ENCODE measurements at places on chromosomes 4 and X.
A peak's percentile ranks its signal among the peaks of the same experiment; 100 is the strongest.

DNA sequence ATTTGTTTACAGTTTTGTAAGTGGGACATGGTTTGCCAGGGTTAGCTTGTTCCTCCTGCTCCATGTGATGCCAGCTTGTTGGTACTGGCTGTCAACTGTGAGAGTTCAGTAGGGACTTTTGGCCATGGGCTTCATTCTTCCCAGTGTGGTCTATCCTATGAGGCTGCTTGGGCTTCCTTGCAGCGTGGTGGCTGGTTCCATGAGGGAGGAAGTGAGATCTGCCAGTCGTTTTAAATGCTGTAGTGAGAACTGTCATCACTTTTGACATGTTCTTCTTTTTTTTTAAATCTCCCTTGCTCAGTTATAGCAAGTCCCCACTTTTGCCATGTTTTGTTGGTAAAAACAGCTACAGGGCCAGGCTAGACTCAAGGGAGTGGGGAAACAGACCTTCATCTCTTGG lies 15.9 kb downstream of the NSD2 start:
- DNase-seq, result no peak

DNA sequence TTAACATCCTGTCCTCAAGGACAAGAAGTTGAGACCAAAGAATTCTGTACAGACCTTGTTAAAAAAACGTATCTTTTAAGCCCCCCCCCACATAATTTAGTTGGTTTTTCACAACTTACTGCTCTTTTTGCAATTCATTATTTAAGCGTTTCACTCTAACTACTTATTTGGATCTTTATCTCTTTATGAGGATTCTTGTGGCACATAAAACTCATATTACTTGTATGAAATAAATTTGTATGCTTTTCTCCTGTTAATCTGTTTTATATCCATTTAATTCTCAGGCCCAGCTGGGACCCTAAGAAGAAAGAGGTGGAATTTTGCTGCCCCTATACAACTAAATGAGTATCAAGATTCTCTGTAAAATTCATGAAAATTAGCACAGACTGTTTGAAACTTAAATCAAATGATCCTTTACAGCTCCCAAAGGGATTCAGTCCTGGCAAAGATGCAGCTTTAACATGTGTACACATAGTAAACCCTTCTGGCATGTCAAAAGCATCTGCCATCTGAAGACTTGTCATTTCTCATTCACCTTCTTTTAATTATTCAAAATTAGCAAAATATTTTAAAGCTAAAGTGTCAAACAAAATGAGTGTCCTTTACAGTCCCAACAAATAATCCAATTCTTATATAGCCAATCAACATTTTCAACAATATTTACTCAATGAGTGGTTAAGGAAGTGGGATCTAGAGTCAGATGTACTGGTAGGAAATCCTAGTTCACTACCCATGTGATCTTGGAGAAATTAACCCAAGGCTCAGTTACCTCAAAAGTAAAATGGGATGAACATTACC lies 17.7 kb downstream of the ARAP2 start:
- DNase-seq, result no peak

GRCh38 chr4:40648131-40648530 lies 18.5 kb upstream of the RBM47 start:
- no peak for DNase-seq

DNA sequence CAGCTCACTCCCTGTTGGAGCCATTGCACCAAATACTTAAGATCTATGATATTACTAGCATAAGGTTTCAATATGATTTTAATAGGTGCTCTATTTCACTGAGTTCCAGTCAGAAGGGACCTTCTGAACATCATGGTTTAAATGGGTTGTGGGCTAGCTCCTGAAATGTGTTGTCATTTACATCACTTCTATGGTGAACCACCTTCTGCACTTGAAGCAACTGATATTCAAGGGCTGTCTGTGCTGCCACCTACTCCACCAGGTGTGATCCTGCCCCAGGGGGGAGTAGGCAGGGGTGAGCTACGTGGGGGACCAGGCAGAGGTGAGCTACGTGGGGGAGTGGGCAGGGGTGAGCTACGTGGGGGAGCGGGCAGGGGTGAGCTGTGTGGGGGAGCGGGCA lies 35.2 kb downstream of the RNF175 start:
- no peak for DNase-seq

- no peak for DNase-seq
Measured at GRCh38 chr4:137823007-137823406, 290.7 kb upstream of the PCDH18 start.

- peak; percentile 4 for DNase-seq
Measured at GRCh38 chrX:40749681-40750494, 14.5 kb upstream of the MED14 start.

DNA sequence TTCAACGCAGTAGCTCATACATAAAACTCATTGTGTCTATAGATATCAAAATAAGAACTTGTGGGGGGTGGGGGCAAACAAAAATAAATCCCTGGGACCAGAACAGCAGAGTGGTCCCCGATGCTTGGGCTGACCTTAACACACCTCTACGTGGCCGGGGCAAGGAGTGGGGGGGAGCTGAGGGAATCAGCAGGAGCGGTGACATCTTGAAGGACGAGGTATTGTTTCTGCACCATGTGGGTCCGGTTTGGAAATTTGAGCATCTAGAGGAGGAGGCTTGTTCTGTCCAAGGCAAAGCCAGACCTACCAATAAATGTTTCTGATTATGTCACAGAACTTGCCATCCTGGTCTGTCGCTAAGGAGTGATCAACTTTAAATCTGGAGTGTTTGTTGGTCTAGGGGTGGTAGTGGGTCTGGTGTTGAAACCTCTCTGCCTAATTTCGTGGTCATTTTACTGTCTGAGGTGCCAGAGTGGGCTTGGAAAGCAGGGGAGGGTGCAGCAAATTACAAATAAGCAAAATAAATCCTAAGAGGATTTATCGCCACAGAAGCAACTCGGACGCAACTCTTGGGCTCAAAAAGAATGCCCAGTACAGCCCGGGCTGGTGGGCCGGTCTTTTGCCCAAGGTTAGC lies 774 bp upstream of the RAPGEF2 start:
- no peak for DNase-seq

- DNase-seq, result no peak
Measured at GRCh38 chrX:13835825-13836224, 18.9 kb upstream of the GPM6B start.

DNA sequence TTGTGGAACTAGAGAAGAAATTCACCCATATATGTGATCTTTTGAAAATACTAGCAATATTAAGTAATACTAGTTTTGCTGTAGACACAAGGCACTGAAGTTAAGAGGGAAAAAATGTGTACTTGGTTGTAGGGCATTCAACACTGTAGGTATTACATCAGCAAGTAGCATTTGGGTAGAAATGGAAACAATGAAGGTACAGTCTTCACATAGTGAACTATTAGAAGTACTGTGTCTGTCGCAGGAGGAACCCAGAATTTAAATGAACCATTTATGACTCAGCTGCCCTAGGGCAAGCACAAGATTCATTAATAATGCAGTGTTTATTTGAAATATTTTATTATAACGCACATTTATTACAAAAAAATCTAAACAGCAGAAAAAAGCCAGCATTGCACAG lies 572.7 kb upstream of the TENM3 start:
- DNase-seq, result no peak

DNA sequence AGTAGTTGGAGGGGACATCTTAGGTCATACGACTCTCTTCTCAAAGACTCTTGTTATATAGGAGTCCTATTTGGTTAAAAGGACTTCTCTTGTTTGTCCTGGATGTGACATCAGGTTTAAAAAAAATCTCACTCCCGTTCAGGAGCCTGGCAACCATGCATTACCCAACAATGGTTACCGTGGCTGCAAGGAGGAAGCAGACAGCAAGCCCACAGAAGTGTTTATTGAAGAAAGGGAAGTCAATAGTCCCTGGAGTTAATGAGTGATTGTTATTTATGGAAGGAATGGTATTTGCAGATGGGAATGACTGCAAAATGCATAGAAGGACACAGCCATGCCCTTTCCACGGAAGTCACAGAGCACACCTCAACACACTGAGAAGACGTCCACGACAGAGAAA lies 75.9 kb upstream of the ENPP6 start:
- DNase-seq, result no peak

- DNase-seq, result no peak
Measured at GRCh38 chr4:159564615-159565014, 461.7 kb downstream of the RAPGEF2 start.

- DNase-seq, result peak; percentile 69
Measured at GRCh38 chr4:7006411-7006810, 36.8 kb upstream of the TADA2B start.

DNA sequence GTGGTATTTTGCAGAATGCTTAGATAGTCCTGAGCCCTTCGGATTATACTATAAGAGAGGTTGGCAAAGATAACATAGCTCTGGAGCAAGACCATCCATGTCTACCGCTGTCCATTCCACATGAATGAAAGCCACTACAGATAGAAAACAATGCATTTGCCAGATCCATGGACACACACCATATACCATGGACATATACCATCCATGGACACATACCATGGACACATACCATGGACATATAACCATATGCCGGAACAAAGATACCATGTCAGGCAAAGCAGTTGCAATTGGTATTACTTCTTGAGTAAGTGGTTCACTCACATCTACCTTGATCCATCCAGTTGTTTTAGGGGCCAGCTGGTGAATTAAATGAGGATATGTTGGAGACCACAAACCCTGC lies 53.2 kb upstream of the ATP6AP2 start:
- DNase-seq, result no peak

DNA sequence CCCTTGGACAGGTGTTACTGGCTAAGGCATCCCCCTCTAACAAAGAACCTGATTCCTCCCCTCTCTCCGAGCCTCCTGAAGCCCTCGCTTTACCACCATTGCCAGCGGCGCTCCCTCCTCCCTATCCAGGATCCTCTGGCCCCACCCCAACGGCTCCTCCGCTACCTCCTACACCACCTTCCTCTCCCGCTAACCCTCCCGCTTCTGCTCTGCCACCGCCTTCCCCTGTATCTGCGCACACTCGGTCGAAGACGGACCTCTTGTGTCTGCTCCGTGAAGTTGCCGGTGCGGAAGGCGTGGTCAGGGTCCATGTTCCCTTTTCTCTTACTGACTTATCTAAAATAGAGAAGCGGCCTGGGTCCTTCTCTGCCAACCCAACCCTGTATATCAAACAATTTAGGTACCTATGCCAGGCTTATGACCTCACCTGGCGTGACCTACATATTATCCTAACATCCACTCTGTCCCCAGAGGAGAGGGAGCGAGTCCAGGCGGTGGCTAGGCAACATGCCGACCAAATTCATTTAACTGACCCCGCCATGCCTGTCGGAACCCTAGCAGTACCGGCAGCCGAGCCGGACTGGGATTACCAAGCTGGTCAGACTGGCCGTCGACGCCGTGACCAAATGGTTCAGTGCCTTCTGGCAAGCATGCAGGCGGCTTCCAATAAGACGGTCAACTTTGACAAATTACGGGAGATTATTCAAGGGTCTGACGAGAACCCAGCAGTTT lies 958.9 kb downstream of the RPA4 start:
- no peak for DNase-seq

DNA sequence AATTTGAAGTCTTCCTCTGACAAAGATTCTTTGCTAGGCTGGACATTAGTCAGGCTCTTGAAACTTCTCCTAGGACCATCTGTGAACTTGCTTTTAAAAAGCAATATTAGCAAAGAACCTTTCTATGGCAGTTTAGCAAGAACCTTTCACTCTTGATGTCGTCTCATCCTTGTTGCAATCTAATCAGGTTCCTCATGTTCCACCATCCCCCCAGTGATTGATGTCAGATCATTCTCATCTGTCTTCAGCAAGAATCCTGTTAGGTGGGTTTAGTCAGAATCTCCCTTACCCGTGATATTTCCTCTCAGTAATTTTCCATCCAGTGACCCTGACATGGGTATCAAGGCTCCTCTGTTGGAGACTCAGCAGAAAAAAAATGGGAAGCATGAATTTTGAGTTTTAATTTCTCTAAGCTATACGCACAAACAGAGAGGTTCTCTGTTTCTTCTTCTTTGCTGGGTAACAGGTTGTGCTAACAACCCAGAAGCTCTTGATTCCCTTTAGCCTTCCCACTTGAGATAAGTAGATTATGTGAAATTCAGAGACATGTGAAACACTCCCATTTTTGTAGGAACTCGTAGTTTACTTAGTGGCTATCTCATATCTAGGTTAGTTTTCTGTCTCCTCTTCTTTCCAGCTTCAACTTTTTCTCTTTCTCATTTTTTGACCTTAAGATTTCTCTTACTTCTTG lies 507.4 kb downstream of the C4orf33 start:
- DNase-seq, result no peak

- DNase-seq, result no peak
Measured at GRCh38 chr4:119661231-119661630, 32.6 kb upstream of the PDE5A start.

- DNase-seq, result no peak
Measured at GRCh38 chr4:14520171-14520570, 482.1 kb upstream of the CPEB2 start.

GRCh38 chrX:147680251-147680650 lies 231.5 kb upstream of the FMR1 start:
- DNase-seq, result no peak

DNA sequence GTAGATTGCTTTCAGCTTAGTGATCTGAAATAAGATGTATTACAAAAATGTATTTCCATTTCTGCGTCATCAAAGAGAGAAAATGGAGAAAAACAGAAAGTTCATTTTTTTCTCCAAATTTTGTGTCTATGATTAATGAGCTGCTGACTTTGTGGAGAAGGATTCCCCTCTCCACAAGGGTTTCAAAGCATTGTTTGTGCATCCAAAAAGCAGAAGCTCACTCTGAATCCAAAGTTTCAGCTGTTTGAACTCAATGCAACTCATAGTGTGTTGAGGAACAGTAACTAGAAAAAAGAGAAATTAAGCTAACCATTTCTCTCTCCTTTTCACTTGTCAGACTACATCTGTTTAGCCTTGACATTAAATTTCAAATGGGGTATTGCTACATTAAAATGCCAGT lies 62.9 kb upstream of the SLC7A11 start:
- peak; percentile 31 for DNase-seq

DNA sequence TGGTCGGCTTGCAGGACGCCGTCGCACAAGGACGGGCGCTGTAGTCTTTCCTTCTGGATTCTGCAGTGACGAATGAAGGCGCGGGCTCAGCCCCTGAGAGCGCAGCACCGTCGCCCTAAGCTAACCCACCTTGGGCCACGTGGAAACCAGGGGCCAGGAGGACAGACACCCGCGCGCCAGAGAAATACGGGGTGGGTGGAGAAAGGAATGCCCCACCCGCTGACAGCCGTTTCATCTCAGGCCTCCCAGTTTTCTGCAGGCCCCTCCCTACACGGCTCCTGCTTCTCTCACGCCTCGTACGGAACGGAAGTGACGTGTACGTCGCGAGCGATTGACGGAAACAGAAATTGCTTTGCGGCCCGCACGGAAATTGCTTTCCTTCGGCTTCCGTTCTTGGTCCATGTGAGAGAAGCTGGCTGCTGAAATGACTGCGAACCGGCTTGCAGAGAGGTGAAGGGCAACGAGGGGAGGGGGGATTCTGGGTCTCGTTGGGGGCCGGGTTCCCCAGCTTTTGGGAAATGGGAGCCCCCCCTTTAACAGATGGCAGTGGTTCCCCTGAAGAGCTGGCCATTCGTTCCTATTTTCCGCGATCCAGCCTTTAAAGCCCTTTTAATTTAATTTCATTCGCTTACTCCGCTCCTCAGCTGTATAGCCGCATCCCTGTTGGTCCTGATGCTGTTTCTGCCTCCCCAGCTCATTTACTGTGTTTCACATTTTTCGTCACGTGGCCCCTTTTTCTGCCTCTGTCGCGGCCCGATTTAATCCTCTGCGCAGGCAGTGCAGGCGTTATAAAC lies at the start of gene UTP14A:
Gene UTP14A (plus strand): TSS at position 378 of the 794 bp plus-strand sequence. CDS start 47 bp downstream, at position 425.
- DNase-seq, result peak; percentile 87

- no peak for DNase-seq
Measured at GRCh38 chrX:110734271-110734670, 61.3 kb downstream of the CHRDL1 start.

- no peak for DNase-seq
Measured at GRCh38 chrX:73877687-73878086, 314.7 kb downstream of the CHIC1 start.
